ENCODE measurements at places on chromosomes 7 and 10.

DNA sequence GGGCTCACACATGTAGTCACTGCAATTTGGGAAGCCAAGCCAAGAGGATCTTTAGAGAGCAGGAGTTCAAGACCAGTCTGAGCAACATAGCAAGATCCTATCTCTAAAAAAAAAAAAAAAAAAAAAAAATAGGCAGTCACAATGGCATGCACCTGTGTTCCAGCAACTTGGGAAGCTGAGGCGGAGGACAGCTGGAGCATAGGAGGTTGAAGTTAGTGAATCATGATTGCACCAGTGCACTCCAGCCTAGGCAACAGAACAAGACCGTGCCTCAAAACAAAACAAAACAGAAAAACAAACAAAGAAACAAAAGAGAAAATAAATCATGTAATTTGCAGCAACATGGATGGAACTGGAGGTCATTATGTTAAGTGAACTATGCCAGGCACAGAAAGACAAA lies 33.6 kb upstream of the BICC1 start:
- no peak for DNase-seq

DNA sequence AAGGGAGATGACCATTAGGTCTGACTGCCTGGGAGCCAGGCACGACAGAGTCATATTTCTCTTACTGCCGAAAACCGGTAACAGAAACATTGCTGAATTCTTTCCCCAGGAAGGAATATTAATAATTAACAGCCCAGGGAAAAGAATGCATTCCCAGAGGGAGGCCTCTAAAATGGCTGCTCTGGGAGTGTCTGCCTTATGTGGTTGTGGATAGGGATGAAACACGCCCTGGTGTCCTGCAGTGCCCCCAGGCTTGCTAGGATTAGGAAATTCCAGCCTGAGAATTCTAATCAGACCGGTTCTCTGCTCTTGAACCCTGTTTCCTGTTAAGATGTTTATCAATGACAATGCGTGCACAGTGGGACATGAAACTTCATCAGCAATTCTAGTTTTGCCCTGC lies 226.7 kb downstream of the GPAM start:
- DNase-seq, result no peak

DNA sequence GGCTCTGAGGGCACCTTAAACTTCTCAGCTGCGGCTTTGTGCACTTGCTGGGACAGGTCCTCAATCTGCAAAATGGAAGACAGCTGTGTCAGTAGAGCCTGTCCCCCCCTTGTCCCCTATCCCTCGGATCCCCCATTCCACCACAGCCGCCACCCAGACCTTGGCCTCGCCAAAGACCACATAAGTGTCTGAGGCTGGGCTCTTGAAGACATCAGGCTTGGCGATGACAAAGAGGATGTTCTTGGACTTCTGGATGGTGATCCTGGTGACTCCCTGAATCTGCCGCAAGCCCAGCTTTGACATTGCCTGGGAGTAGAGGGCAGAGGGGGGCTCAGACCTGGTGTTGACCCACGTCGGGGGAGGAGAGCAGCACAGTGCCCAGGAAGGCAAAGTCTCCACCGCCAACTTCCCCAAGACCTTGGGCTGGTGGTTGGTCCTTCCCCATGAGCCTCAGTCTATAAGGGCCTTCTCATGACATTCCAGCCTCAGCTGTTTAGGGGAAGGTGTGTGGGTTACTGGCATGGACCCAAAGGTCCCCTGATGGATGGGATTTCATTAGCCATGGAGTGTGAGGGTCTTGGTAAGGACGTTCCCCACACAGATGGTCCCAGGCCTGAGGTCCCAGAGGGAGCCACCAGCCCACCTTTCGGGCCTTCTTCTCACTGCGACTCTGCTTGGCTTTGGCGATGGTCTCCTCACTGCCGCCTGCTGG lies 7.7 kb downstream of the NACAD start:
- DNase-seq, result no peak

DNA sequence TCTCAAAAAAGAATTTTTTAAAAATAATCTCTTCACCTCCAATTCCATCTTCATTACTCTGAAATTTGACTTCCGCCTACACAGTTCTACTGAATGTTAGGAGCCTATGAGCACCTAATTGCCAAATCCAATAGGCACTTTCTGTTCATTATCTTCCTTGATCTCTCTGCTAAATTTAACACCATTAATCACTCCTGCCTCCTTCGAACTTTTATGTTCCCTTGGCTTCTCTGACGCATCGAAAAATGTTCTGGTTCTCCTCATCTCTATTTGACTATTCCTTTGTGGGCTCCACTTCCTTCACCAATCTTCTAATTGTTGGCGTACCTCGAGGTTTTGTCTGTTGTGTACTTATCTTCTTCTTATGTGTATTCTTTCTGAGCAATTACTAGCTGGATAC lies 87.3 kb downstream of the MTPN start:
- no peak for DNase-seq

- no peak for DNase-seq
Measured at GRCh38 chr7:107186240-107186639, 17.4 kb downstream of the HBP1 start.

GRCh38 chr10:93993782-93994437 lies at the start of gene PLCE1:
PLCE1 (plus strand) TSS chr10:93993931; CDS start chr10:94031047, 37,116 bp downstream.
- no peak for DNase-seq

DNA sequence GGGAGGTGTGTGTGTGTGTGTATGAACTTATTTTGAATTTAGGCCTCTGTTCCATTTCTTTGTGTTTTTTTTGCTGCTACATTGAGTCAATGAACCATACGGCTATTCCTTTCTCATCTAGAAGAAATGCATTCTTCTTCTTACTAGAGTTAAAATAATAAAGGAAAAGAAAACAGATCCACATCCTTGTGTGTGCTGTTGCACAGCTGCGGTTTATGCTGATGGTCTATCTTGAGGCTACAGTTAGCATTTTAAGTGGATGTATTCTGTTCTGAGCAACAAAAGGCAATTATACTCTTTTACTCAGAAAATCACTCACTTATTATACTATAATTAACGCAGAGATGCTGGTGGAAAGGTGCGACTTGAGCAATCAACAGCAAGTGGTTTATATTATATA lies 615.0 kb upstream of the MBL2 start:
- DNase-seq, result no peak

GRCh38 chr7:155871211-155871610 lies 58.9 kb upstream of the SHH start:
- no peak for DNase-seq

- no peak for DNase-seq
Measured at GRCh38 chr10:132444877-132445351, 47.9 kb downstream of the PWWP2B start.

Data from activated T-cell treated with anti-CD3 and anti-CD28 coated beads for 1 hour (primary cell).